ENCODE measurements at places on chromosomes 7 and 10.
A peak's percentile ranks its signal among the peaks of the same experiment; 100 is the strongest.

DNA sequence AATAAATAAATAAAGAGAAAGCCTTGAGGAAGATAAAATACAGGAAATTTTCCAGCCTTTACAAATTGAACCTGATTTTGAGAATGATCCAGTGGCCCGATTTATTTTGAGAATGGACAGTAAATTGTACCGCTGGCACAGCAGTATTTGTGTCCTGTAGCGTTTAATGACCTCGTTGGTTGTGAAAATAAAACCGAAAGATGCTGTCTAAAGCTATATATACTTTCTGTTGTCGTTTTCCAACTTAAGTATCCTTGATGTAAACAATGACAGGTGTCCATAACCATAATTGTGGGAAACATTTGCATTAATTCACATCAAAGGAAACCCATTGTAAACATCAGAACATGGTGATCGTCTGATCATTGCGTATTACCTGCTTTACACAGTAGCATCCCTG is 38.8 kb downstream of the TBXAS1 start:
- DNase-seq: no peak

DNA sequence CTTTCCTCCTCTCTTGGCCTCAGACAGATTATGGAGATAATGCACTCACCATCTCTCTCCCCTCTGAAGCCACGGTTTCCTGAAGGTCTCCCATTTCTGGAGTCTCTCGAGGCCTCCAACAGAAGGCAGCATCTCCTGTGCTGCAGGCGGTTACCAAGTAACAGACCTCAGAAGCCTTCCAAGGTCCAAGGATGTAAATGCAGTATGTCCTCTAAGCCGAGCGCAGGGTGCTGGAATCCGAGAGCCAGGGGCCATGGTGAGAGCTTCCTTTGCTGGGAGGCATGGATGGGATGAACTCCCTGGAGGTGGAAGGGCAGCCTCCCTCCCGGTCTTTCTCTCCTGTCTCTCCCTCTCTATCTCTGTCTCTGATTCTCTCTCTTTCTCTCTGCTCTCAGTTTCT is 79.8 kb downstream of the ADARB2 start:
- no peak for DNase-seq

GRCh38 chr10:18822156-18822555 is 162.9 kb downstream of the ARL5B start:
- DNase-seq: peak; percentile 3

DNA sequence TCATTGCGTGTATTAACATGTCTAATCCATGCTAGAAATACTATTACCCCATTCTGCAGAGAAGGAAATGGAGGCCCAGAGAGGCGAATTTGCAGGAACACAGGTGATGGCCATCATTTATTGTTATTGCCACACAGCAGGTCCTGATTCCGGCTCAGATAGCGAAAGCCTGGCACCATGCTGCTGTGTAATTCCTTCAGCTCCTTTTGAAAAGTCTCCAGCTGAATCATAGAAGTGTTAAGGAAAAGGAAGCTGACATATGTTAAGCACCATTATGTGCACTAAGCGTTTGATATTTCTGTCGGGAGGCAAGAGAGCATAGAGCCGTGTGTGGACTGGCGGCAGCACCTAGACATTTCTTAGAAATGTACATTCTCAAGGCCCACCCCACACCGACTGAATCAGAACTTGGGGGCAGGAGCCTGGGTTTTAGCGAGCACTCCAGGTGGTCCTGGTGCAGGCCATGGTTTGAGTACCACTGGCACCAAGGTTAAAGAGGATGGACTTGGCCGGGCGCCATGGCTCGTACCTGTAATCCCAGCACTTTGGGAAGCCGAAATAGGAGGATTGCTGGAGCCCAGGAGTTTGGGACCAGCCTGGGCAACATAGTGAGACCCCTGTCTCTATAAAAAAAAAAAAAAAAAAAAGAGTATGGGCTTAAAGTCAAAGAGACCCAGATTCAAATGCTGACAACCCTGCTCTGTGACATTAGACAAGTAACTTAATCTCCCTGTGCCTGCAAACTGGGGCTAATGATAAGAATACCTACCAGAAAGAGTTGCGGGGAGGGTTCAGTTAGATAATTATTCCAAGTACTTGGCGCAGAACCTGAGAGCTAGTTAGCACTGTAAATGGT is 52.2 kb downstream of the UNC5B start:
- no peak for DNase-seq

DNA sequence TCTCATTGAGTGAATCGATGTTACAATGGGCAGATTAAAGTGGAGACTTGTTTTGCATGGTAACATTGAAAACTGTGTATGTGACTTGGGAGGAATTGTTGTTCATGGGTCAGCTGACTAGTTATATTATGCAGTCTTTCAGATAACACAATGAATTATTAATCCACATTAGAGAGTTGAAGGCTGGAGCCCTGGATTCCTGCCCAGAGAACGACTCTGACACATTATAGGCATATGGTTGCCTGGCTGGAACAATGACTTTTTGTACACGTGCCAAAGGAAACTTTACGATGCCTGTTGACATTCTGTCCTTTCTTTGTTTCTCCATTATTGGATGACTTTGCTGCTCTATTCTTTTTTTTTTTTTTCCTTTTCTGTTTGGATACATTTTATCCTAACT is 52.3 kb upstream of the TMEM229A start:
- DNase-seq: no peak

- no peak for DNase-seq
These were observed 127.5 kb downstream of the TES start for GRCh38 chr7:116337800-116338199.

GRCh38 chr10:60123668-60124067 is 217.3 kb upstream of the CCDC6 start:
- no peak for DNase-seq

DNA sequence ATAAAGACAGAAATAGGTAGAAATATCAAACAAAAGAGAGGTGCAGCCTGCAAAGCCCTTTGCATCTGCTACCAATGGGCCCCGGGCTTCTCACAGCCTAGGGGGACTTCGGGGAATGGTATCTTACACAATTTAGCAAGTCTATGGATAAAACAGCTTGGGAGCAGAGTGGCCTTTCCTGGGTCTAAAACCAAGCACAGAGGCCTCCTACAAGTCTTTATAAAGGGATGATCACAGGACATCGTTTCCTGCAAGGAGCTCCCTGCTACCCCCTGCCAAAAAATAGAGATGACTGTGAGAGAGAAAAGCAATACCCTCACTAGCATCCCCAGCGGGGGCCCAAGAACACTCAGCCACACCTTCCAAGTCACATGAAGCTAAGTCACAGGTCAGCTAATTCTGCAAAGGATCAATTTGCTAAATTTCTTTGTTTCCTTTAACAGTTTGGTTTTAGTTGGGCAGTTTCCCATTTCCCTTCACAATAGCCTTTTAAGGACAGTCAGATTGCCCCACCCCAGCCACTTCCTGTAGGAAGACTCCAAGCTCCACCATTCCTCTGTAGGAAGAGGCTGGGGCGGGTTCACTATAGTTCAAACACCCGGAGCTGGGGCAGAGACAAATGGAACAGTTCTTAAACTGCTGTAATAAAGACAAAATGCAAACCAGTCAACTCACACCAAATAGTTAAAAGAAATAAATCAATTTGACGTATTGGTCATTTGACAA is 105.5 kb downstream of the SLIT1 start:
- DNase-seq: no peak

GRCh38 chr7:115763347-115763746 is 267.2 kb downstream of the TFEC start:
- DNase-seq: no peak

- DNase-seq: no peak
These were observed 947.0 kb downstream of the REEP3 start for GRCh38 chr10:64468219-64468618.

DNA sequence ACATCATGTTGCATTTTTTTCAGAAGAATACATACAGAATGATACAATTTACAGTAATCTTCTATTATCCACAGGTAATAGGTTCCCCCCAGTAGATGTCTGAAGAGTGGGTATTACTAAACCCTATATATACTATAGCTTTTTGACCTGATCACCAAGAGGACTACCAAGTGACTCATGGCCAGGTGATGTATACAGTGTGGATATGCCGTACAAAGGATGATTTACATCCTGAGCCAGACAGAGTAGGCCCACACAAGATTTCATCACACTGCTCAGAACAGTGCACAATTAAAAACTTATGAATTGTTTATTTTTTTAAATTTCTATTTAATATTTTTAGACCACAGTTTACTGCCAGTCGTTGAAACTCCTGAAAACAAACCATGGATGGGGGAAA is 70.6 kb downstream of the STEAP1B start:
- DNase-seq: no peak

All from activated CD8-positive, alpha-beta T cell treated with anti-CD3 and anti-CD28 coated beads for 36 hours (primary cell).